GM13977 (cell line): ENCODE measurements at places on chromosomes 16 and 17.

DNA sequence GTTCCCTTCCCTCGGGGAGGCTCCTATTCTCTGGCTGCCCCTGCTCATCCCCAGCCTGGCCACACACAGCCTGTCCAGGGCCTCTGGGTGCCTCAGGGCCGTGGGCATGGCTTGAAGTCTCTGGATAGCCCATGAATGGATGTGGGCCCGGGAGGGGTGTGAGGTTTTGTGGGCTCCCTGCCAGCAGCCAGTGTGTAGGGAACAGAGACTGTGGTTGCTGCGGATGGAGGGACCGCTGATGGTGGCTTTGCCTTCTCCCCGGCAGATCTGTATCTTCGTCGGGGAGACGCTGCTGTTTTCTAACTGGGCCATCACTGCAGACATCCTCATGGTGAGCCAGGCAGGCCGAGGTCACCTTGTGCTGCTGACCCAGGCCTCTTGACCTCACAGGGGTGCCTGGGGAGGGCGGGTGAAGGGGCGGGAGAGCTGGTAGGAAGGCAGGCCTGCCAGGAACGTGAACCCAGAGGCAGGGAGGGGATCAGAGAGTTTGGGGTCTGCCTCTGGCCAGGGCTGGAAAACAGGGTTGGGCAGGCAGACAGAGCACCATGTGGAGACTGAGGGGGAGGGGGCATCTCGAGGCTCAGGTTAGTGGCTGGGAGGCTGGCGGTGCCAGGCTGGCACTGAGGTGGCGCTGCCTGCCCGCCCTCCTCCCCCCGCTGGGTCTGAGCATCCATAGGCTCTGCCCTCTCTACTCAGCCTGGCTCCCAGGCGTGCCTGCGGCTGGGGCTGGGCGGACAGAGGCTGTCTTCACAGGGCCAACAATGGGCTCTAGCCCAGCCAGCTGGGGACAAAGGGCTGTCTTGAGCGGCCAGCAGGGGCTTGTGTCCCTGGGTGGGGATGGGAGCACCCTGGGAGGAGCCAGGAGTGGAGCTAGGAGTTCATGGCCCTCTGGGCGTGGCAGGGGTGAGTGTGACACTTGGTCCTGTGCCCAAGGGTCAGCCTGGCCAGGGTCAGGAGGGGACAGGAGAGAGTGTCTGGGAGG, 21.4 kb downstream of the MYBBP1A start:
- no peak for DNase-seq

DNA sequence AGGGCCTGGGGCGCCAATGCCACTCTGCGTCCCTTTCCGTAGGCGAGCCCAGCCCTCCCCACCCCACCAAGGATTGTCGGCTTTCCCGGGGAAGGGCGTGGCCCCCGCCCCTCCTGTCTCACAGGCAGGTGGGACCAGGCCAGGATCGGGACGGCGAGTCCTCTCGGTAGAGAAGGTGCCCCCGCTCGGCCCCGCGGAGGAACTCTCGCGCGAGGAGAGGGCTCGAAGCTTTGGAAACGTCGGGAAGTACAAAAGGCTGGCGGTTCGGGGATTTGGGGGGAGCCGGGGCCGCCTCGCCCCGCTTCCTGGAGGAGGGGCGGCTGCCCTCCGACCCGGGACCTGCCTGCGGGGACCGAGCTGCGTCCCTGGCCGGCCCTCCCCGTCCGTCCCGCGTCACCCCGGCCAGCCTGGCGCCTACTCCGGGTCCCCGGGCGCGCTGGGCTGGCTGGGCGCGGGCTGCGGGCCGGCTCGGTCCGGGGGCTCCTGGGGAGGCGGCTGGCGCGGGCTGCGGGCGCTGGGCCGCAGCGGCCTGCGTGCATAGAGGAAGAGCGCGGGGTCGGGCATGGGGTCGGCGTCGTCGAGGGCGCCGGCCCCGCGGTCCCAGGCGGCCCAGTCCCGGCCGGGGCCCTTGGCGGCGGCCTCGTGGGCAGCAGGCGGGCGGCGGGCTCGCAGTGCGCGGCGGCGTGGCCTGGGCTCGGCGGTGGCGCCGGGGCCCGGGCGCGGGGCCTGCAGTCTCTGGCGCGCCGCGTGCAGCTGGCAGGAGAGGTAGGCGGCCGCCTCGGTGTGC, 12.6 kb upstream of the CLUH start:
- DNase-seq: no peak

DNA sequence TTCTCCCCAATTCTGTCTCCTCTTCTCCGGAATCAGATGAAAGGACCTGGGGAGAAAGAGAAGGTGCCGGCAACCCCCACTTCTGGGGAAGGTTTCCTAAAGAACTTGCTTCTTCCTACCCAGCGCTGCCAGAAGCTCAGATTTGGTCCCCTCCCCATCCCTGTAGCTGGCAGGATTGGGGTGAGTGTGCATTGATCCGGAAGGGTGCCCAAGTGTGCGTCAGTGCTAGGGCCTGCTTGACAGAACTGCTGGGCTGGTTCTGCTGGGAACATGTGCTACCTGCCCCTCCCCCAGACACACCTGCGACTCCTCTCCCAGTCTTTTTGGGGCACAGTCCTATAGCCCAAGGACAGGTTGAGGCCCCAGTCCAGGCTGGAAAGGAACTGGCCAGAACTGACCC, 3.3 kb downstream of the ARL4D start:
- no peak for DNase-seq

GRCh38 chr17:78322858-78323455, 36.9 kb downstream of the SOCS3 start:
- no peak for DNase-seq

DNA sequence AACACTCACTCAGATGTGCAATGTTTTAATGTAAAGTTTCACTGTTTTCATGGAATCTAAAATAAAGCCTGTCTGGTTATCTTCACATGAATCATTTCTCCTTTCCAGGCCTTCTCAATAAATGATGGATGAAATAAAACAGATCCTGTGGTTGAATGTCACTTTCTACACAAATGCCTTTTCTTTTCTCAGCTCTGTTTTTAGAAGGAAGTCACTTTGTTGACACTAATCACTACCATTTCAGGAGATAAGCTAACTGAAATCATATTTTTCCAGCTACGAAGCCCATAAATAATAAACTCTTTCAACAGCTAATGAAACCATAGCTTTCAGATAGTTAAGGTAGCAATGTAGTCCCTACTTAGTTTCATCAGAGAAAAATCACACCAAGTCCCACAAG, 17.9 kb downstream of the NME2 start:
- no peak for DNase-seq

DNA sequence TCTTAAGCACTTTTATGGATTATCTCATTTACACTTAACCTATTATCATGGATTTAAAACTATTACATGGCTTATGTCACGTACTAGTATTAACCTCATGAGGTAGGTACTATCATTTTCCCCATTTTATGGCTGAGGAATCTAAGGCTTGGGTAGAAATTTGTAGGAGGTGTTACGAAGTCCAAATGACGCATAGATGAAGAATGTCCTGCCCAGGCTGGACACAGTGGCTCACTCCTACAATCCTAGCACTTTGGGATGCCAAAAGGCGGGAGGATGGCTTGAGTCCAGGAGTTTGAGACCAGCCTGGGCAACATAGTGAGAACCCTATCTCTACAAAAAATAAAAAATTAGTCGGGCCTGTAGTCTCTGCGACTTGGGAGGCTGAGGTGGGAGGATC, 4.8 kb upstream of the C1QL1 start:
- DNase-seq: no peak

DNA sequence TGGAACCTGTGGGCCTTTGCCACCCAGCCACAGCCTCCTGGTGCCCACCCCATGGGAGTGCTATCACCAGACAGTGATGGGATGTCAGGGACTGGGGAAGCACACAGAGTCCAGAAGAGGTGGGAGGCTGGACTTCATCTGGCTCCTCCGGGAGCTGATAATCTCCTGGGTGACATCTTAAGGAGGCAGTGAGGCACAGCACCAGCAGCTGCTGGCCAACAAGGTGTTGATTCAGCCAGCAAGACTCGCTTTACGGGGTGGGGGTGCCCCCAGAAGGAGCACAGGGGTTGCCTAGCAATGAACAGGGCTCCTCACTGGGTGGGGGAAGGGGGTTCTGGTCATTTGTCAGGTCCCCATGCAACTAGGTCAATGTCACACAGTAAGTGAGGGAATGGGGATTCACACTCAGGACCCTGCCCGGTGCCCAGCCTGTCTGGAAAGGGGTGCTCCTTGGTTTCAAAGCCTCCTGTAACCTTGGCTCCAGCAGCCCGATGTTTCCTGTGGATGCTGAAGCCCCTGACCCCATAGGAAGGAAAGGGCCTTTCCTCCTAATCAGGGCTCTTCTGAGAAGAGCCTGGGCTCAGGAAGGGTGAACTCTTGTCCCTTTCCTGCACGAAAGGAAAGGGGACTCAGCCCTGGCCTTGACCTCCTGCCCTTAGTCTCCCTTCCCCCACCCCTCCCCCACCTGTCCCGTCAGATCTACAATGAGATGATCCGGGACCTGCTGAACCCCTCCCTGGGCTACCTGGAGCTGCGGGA, 17.7 kb downstream of the KIF19 start:
- no peak for DNase-seq

GRCh38 chr17:71987634-71988033, 133.2 kb upstream of the SOX9 start:
- DNase-seq: no peak
